ENCODE measurements at places on chromosomes 7 and 10. TPM values are rescaled to one million over a fixed set of nuclear protein-coding genes. Genes with fewer than 3 reads are reported as not detected.

GRCh38 chr7:50267525-50268041 is 36.9 kb upstream of the IKZF1 start:
- DNase-seq: no peak

DNA sequence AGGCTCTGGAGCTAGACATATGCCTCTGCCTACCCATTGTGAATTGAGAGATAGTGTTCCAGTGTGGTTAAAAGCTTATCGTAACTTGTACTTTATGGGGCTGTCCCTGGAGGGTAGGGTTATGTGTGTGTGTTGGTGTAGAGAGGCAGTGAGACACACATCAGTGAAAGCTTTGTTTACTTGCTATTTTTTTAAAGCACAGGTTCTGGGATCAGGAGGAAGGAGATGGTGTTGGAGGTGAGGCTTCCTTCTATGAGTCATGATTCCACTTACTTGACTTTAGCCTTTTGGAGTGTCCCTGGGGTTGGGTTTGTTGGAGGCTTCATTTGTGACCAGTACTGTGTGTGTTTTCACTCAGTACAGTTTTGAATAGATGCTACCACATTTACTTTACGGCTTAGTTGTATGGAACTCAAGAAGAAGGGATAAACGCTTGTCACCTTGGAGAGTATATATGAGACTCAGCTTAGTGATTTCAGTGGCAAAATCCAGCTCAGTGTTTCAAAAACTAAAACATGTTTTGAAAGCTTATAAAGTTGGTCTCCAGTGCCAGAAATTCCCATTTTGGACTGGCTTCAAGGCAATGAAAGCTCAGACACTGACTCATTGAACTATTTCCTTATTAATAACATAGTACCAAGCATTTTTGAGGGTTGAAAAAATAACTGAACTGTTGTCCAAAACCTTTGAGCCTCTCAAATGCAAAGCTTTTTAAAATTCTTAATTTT is 106.2 kb downstream of the PLXDC2 start:
- no peak for DNase-seq

- no peak for DNase-seq
Observed at GRCh38 chr7:33959676-33960075, 54.3 kb downstream of the BMPER start.

- no peak for DNase-seq
Observed at GRCh38 chr10:3766046-3766756, 18.8 kb downstream of the KLF6 start.

- DNase-seq: no peak
Observed at GRCh38 chr7:155810770-155811559, 1.3 kb downstream of the SHH start.

TMEM140 gene
- total RNA-seq: 0.25 TPM

ZPBP gene
- not detected for total RNA-seq

SEPTIN14 gene
- not detected for total RNA-seq

ATP5MK gene
- total RNA-seq: 230 TPM

- DNase-seq: peak; percentile 33
Observed at GRCh38 chr7:112869111-112869774, 79.0 kb upstream of the TMEM168 start.

C10orf105 gene
- not detected for total RNA-seq

DNA sequence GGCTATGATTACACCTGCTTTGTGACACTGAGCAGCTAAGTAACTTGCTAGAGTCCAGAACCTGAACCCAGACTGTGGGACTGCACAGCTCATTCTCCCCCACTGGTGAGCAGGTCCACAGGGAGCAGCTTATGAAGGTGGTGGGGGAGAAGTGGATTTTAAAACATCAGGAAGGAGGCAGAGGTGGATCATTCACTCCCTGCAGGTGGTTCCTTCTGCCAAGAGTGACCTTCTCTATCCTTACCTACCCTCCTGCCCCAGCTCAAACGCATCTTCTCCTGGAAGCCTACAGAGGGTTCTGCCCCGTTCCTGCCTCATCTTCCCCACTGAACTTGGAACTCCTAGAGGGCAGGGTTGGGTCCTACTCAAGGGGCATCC is 539 bp upstream of the FAM241B start:
- no peak for DNase-seq

GRCh38 chr7:39261771-39262170 is 284.1 kb downstream of the POU6F2 start:
- no peak for DNase-seq

COL13A1 gene
- total RNA-seq: 0.73 TPM

GRCh38 chr7:141369422-141369821 is 181.8 kb upstream of the AGK start:
- no peak for DNase-seq

GDF2 gene
- total RNA-seq: not detected
